A549 treated with Mapracorat at 1 μM for 4 hours (cell line): ENCODE measurements at places on chromosomes 1 and 21. TPM values are rescaled to one million over a fixed set of nuclear protein-coding genes. Genes with fewer than 3 reads are reported as not detected.

The CLCA4 gene
- total RNA-seq: not detected in 5 replicates

The TFF2 gene
- not detected in 5 replicates for total RNA-seq

The S100A9 gene
- total RNA-seq: 0.77 to 1.2 TPM (median 1.1 TPM) in 4 of 5 replicates, not detected in the other

The LYPD8 gene
- 0.13 to 0.19 TPM in 2 of 5 replicates, not detected in the others for total RNA-seq

The OPRD1 gene
- total RNA-seq: 0.01 to 0.02 TPM (median 0.02 TPM) in 4 of 5 replicates, not detected in the other

The S100A8 gene
- total RNA-seq: not detected in 5 replicates

The RIPK4 gene
- 14.7 to 21.0 TPM (median 17.9 TPM) in 5 replicates for total RNA-seq

The ADAM30 gene
- total RNA-seq: not detected in 5 replicates
